Effector memory CD4-positive, alpha-beta T cell (primary cell): ENCODE measurements at places on chromosomes 2 and 18.

GRCh38 chr2:18380321-18380720, 180.1 kb downstream of the RDH14 start:
- no peak overlapping the region for H3K27ac ChIP-seq
- peaks cover 2% of the 10 kb centered on the region for H3K27me3 ChIP-seq
- no peaks in the 10 kb centered on the region for H3K36me3 ChIP-seq
- no peak for DNase-seq

GRCh38 chr2:158953926-158954763, 14.3 kb upstream of the TANC1 start:
- DNase-seq = no peak
- H3K36me3 ChIP-seq = no peaks in the 10 kb centered on the region
- no peaks in the 10 kb centered on the region for H3K27me3 ChIP-seq
- H3K27ac ChIP-seq = no peak overlapping the region

GRCh38 chr2:186445506-186445905, 40.6 kb upstream of the ZC3H15 start:
- no peaks in the 10 kb centered on the region for H3K27me3 ChIP-seq
- DNase-seq = no peak
- no peaks in the 10 kb centered on the region for H3K36me3 ChIP-seq
- no peaks in the 10 kb centered on the region for H3K4me1 ChIP-seq
- H3K27ac ChIP-seq = no peak overlapping the region
- no peak overlapping the region for H3K4me3 ChIP-seq

GRCh38 chr18:75391279-75392225, 36.0 kb downstream of the SMIM21 start:
- no peaks in the 10 kb centered on the region for H3K27me3 ChIP-seq
- H3K36me3 ChIP-seq = no peaks in the 10 kb centered on the region
- no peaks in the 10 kb centered on the region for H3K4me1 ChIP-seq
- no peak overlapping the region for H3K27ac ChIP-seq

DNA sequence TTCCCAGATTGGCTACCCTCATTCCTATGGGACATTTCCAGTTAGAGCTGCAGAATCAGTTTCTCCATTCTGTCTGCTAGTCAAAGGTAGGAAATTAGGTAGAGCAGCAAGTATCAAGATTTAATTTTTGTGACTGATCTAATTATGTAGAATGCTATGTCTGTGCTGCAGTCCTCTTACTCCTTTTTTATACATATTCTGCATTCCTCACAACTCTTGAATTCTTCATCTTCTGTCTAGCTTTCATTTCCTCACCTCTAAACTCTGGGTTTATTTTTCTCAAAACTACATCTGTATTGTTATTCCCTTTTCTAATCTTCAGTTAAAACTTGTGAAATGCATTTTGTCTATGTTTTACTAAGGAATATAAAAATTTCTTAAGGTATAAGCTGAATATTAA, 8.6 kb downstream of the SGO2 start:
- no peak for DNase-seq
- H3K36me3 ChIP-seq = no peaks in the 10 kb centered on the region
- no peaks in the 10 kb centered on the region for H3K4me1 ChIP-seq

- H3K27ac ChIP-seq = no peak within 1 kb of the TSS
- H3K4me3 ChIP-seq = no peak within 1 kb of the TSS
- peaks cover 12% of the 10 kb centered on the region for H3K4me1 ChIP-seq
- no peaks in the 10 kb centered on the region for H3K27me3 ChIP-seq
- no peak for DNase-seq
Measured at GRCh38 chr2:96138179-96139145, at the start of gene ASTL. Gene ASTL (minus strand): TSS chr2:96138502. CDS start chr2:96138436, 66 bp downstream.

DNA sequence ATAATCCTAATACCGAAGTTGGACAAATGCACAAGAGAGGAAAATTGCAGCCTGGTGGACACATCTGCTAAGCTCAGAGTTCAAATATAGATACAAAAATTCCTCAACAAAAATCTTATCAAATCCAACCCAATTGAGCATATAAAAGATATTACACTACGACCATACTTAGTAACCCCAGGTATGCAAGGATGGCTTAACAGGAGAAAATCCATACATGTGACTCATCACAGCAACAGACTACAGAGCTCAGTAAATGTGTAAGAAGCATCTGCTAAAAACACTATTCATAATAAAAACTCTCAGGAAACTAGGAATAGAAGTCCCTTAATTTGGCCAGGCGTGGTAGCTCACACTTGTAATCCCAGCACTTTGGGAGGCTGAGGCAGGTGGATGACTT, 28.3 kb downstream of the HS6ST1 start:
- no peaks in the 10 kb centered on the region for H3K27me3 ChIP-seq
- no peak overlapping the region for H3K27ac ChIP-seq
- no peaks in the 10 kb centered on the region for H3K36me3 ChIP-seq
- no peaks in the 10 kb centered on the region for H3K4me1 ChIP-seq

DNA sequence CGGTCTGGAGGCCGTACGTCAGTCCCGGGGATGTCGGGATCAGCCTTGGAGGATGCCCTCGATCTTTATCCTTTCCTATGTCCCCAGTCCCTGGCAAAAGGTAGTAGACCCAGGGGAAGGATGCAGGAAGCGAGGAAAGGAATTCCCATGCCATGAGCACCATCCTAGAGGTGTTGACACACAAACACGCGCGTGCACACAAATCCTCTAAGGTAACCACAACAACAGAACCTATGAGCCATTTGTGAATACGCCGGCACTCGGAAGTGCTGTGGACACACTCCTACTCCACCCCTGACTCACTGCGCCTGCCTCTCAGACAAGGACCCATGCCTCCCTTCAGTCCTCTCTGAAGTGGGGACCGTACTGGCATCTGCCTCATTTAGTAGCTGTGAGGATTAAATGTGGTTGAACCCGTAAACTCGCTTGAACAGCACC, 11.3 kb upstream of the MLPH start:
- H3K4me1 ChIP-seq = peaks cover 6% of the 10 kb centered on the region
- no peaks in the 10 kb centered on the region for H3K27me3 ChIP-seq
- no peaks in the 10 kb centered on the region for H3K36me3 ChIP-seq
- DNase-seq = no peak

GRCh38 chr2:156800065-156800653, 364.0 kb downstream of the GPD2 start:
- H3K27ac ChIP-seq = no peak overlapping the region
- no peak overlapping the region for H3K4me3 ChIP-seq
- no peaks in the 10 kb centered on the region for H3K27me3 ChIP-seq
- H3K4me1 ChIP-seq = no peaks in the 10 kb centered on the region
- no peaks in the 10 kb centered on the region for H3K36me3 ChIP-seq

- no peak overlapping the region for H3K27ac ChIP-seq
- H3K36me3 ChIP-seq = no peaks in the 10 kb centered on the region
- no peaks in the 10 kb centered on the region for H3K4me1 ChIP-seq
- H3K4me3 ChIP-seq = no peak overlapping the region
- DNase-seq = no peak
Measured at GRCh38 chr18:33239298-33239697, 201.2 kb downstream of the CCDC178 start.

GRCh38 chr2:30060562-30060961, 86.2 kb upstream of the YPEL5 start:
- H3K36me3 ChIP-seq = no peaks in the 10 kb centered on the region
- no peaks in the 10 kb centered on the region for H3K27me3 ChIP-seq
- H3K4me1 ChIP-seq = no peaks in the 10 kb centered on the region
- no peak overlapping the region for H3K4me3 ChIP-seq
